ENCODE measurements at places on chromosomes 12 and 14.

DNA sequence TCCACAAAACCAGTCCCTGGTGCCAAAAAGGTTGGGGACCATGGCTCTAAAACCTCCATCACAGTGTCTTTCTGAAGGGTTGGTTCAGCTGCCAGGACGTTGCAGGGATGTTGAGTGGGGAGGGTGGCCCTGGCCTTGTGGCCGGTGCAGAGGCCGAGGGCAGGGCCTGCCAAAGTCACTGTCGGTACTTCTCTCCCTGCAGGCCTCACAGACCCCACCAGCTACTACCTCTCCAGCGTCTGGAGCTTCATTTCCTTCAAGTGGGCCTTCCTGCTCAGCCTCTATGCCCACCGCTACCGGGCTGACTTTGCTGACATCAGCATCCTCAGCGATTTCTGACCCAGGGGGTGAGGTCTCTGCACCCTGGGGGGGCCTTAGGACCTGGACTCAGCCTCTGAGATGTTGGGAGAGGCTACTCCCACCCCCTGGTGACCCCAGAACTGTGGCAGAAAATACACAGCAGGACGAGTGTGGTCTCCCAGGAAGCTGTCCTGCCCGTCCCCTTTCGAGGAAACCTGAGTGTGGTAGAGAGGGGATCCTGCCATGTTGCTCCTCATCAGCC lies 7.0 kb downstream of the SLC48A1 start:
- DNase-seq: no peak

GRCh38 chr12:71576496-71576895 lies 87.2 kb downstream of the ZFC3H1 start:
- no peak for DNase-seq

GRCh38 chr14:50846226-50846880 lies 15.4 kb upstream of the NIN start:
- DNase-seq: no peak

DNA sequence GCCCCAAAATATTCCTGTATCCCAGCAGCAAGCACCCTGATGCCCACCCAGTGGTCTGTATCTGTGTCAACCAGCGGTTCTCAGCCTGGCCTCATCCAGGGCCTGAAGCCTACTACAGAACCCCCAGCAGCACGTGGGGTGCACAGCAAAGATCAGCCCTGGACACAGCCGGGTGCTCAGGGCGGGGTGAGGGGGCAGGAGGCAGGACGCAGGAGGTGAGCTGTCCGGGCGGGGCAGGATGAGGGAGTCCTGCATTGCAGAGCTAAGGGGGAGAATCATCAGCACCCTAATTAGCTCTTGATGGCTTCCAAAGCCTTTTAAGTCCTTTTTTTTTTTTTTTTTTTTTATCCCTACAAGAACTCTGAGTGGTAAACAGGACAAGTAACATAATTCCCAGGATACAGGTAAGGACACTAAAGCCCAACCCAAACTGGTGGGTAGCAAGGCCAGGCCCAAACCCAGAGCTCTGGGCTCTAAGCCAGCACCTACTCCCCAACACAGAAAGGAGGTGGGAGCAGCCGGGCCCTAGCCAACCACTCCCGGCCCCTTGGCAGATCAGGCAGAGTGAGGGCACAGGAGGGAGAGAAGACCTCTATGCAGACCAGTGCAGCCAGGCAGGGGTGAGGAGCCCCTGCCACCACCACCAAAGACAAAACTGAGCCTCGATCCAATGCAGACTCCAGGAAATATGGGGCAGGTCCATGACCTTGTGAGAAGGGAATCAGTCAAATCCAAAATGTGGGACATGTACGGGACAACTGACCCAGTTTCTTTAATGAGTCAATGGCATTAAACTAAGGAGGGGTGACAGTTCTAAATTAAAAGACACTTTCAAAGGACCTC lies 32.3 kb upstream of the EIF5 start:
- DNase-seq: no peak

DNA sequence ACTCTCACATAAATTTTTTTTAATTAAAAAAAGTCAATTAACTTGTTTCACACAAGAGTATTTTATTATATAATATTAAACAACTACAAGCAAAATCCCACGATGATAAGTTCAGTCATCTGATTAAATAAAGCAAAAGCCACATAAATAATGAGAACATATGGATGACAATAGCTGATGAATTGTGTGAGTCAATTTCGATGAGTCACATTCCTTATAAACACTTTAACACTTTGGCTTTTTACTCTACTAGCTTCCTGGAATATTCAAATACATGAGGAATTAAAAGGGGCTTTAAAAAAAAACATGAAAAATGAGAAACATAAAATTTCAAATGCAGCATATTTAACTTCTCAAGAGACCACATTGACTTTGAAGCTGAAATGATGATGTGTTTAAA lies 95.3 kb downstream of the BCAT1 start:
- no peak for DNase-seq

- no peak for DNase-seq
Observed at GRCh38 chr14:75487155-75487671, 35.1 kb upstream of the BATF start.

- no peak for DNase-seq
Observed at GRCh38 chr14:100567877-100568163, 19.4 kb downstream of the BEGAIN start.

GRCh38 chr14:92613008-92613658 lies 99.6 kb downstream of the RIN3 start:
- DNase-seq: no peak

GRCh38 chr14:103558071-103558882 lies 4.2 kb downstream of the BAG5 start:
- no peak for DNase-seq

DNA sequence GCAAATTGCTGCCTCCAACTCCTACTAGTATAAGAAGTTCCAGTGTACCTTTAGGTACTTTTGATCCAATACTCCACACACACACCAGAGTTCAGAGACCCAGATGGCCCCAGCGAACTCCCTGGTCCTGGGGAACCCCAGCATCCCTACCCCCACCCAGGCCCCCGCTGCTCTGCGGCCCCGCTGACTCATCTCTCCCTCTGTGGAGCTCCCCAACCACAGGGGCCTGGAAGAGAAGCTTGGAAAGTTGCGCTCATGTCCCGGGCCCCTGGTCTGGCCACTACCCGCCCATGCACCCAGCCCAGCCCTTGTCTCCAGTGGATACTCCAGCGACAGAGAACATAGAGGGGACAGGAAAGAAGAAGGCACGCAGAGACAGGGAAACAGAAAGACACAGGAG lies 4.2 kb upstream of the SP7 start:
- DNase-seq: no peak

DNA sequence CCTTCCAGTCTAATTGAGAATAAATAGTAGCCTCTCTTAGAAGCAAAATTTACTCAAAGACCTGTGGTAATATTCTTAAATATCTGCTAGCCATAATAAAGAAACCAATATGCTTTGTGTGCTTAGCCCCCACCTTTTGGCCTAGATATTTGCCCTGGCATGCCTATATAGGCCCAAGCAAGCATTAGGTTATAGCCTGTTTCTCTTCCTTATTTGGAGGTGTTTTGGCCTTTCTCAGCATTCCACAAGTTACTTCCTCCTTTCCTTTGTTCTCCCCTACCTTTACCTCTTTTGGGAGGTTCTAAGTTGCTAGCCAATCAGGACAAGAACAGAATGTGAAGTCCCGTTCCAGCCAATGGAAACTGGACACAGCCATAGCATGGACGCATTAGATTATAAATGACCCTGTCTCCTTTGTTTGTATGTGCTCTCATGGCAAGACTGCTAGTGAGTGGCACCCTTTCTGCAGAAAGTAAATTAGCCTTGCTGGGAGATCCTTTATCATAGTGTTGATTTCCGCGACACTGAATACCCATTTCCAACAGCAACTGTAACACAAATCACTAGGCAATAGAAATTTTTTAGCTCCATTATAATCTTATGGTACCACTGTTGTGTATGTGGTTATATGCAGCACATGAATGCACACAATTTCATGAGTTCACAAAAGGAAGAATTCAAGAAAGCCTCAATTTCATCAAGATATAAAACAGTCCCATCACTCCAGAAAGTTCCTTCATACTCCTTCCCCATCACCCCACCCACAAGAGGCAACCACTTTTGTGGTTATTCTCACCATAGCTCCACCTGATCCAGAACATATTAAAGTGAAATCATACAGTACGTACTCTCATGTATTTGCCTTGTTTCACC lies 37.6 kb downstream of the CEP83 start:
- no peak for DNase-seq

DNA sequence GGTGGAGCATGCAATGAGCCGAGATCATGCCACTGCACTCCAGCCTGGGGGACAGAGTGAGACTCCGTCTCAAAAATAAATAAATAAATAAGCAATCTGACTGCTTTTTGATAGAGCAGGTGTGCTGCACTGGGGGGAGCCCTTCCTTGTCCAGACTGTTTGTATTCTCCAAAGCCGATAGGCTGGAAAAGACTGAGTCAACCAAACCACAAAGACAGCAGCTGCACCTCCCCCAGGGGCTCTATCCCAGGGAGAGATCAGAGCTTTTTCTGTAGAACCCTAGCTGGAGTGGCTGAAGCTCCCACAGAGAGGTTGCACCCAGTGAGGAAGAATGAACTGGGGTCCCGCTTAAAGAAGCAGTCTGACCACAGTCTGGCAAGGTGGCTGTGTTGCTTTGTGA lies 45.8 kb upstream of the LALBA start:
- DNase-seq: no peak

Measured in nucleus accumbens (tissue), 56 donors.